ENCODE measurements at places on chromosomes 1 and 21.

- peak; percentile 80 for DNase-seq
These were observed 12.7 kb downstream of the PAX7 start for GRCh38 chr1:18643154-18644012.

GRCh38 chr1:228889289-228889688 is 154.0 kb downstream of the RHOU start:
- no peak for DNase-seq

GRCh38 chr1:41695118-41695745 is 210.7 kb upstream of the EDN2 start:
- DNase-seq, result no peak

DNA sequence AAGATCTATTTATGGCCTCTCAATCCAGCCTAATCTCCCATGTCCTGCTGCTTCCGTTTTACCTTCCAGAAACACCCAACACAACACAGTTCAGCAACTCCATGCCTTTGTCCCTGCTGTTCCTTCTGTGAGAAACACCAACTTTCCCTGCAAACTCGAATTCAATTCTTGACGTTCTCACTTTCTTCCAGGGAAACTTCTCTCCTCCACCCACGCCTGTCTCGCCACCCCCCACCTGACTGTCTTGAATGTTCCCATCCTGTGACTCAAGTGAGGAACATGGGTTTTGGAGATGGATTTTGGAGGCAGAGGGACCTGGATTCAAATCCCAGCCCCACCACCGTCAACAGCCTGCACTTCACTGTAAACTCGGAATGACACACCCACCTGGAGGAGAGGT is 44.8 kb downstream of the GRHL3 start:
- peak; percentile 46 for DNase-seq

- no peak for DNase-seq
These were observed 6.4 kb upstream of the RAB4A start for GRCh38 chr1:229264487-229264886.

- no peak for DNase-seq
These were observed 1.3 kb upstream of the INPP5B start for GRCh38 chr1:37948166-37948565.

GRCh38 chr1:151314137-151314875 is 12.9 kb downstream of the PI4KB start:
- DNase-seq, result peak; percentile 73

- no peak for DNase-seq
These were observed 6.3 kb downstream of the PIGR start for GRCh38 chr1:206939841-206940587.
